Lung (tissue), 17 donors: ENCODE measurements at places on chromosomes 1 and 21. TPM values are rescaled to one million over a fixed set of nuclear protein-coding genes. Genes with fewer than 3 reads are reported as not detected.

- DNase-seq: no peak
- H3K4me3 ChIP-seq: no peak overlapping the region
- peaks cover 48% of the 10 kb centered on the region for H3K27me3 ChIP-seq
Observed at GRCh38 chr1:85001742-85002141, 4.8 kb upstream of the MCOLN2 start.

- DNase-seq: peak; percentile 36
- H3K4me1 ChIP-seq: no peaks in the 10 kb centered on the region
- no peak overlapping the region for H3K27ac ChIP-seq
Observed at GRCh38 chr1:162627662-162628296, 4.5 kb upstream of the DDR2 start.

GRCh38 chr21:43291347-43291950 is 122.6 kb downstream of the CRYAA start:
- no peaks in the 10 kb centered on the region for H3K27me3 ChIP-seq
- no peaks in the 10 kb centered on the region for H3K36me3 ChIP-seq

- no peaks in the 10 kb centered on the region for H3K36me3 ChIP-seq
- no peaks in the 10 kb centered on the region for H3K27me3 ChIP-seq
- no peak overlapping the region for H3K4me3 ChIP-seq
- peak overlapping the region; percentile 73 for H3K27ac ChIP-seq
Observed at GRCh38 chr1:58618303-58618702, 41.3 kb upstream of the TACSTD2 start.

The IFI44L gene
- 3.3 TPM for polyA plus RNA-seq

The CITED4 gene
- polyA plus RNA-seq: 4.7 TPM

The RBBP4 gene
- polyA plus RNA-seq: 37.7 TPM

The TSSK3 gene
- 0.37 TPM for polyA plus RNA-seq
